ENCODE measurements at places on chromosomes 11 and 22.
A peak's percentile ranks its signal among the peaks of the same experiment; 100 is the strongest.

- peak; percentile 38 for DNase-seq
Observed at GRCh38 chr11:87437844-87438223, 400.1 kb downstream of the TMEM135 start.

DNA sequence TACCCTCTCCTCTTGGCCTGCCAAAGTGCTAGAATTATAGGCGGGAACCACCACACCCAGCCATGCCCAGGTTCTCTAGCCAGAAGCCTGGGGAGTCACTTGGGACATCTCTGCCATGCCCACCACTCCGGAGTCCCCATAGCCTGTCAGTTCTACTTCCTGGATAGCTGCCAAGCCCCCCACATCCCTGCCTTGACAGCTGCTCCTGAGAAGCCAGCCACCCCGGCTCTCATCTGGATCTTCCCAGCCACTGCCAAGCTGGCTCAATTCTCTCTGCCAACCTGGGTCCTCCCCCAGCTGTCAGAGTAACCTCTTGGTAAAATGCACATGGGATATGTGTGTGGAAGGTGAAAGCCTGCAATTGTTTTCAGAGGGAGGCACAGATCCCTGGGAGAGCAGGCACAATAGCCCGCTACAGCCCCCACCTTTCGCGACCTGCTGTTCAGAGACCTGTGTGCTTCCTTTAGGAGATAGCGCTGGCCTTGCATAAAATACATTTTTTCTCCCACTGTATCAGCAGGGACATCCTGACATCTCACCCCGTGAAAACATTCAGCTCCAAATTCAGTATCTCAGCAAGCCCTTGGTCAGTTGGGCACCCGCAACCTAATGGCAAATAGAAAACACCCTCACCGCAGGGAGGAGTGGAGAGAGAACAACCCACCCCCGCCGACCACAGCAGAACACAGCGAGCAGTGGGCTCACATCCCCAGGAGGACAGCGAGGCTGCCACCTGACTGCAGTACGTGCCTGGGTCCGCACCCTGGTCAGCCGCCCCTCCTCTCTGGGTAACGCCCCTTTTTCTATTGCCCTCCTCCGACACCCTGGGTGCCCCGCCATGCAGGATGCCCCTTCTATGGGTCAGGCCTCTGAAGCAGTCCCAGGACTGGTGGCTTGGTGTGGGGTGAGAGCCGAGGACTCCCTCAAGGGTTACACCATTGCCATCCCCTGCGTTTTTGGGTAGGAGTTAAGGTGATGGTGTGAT lies 1342.2 kb downstream of the BRD1 start:
- no peak for DNase-seq

- DNase-seq, result no peak
Observed at GRCh38 chr11:64892838-64893193, 14.4 kb upstream of the EHD1 start.

- DNase-seq, result no peak
Observed at GRCh38 chr11:110147962-110148709, 54.9 kb downstream of the ZC3H12C start.

- DNase-seq, result no peak
Observed at GRCh38 chr11:46100670-46101069, 20.6 kb downstream of the PHF21A start.

DNA sequence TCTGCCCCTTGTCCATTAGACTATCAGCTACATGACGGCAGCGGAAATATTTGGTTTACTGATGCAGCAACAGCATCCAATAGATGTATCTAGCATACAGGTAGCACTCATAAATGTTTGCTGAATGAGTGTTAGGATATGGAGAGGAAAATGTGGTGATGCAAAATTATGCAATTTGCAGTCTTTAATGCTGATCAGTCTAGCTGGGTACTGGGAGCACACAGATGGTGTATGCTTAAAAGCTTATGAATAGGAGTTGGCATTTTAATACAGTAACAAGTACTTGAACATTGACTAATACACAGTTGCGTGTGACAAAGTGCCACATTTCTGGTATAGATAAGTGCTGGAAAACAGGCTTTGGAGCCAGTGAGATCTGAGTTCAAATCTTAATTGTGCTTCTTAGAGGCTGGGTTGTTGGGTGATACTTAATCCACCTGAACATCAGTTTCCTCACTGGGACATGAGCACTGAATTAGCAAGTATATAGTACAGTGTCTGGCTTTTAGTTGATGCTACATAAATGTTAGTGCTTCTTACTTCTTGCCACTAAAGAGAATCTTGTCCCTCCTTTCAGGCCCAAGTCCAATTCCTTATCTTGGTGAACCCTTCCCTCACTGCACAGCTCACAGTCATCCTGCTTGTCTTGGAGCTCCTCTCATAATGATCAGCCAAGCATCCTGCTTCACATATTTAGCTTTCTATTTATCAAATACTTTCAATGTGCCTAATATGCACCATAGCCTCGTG lies 99.6 kb downstream of the TIMP3 start:
- no peak for DNase-seq

GRCh38 chr22:24189249-24190158 lies 8.2 kb downstream of the SUSD2 start:
- DNase-seq, result peak; percentile 53

DNA sequence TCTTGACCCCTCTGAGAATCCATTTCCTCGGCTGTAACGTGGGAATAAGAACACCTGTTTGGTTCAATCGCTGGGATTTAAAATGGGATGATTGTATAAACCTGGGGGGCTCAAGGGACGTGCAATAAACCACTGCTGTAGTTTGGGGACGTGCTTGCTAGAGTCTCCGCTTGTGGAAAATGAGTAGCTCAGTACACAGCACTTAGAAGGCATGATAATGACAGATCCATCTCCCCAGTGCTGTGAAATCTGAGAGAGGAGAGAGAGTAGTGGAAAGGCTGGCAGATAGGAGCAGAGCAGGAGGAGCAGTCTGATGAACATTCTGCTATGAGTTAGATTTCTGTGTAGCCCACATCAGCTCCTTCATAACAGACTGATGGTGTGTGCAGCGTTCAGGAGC lies 256.5 kb downstream of the MN1 start:
- DNase-seq, result no peak

- no peak for DNase-seq
Observed at GRCh38 chr22:48353116-48353947, 1474.3 kb downstream of the BRD1 start.

- no peak for DNase-seq
Observed at GRCh38 chr11:64007160-64007628, 21.0 kb downstream of the OTUB1 start.

GRCh38 chr22:47793304-47794101 lies 1031.1 kb downstream of the TBC1D22A start:
- DNase-seq, result no peak

DNA sequence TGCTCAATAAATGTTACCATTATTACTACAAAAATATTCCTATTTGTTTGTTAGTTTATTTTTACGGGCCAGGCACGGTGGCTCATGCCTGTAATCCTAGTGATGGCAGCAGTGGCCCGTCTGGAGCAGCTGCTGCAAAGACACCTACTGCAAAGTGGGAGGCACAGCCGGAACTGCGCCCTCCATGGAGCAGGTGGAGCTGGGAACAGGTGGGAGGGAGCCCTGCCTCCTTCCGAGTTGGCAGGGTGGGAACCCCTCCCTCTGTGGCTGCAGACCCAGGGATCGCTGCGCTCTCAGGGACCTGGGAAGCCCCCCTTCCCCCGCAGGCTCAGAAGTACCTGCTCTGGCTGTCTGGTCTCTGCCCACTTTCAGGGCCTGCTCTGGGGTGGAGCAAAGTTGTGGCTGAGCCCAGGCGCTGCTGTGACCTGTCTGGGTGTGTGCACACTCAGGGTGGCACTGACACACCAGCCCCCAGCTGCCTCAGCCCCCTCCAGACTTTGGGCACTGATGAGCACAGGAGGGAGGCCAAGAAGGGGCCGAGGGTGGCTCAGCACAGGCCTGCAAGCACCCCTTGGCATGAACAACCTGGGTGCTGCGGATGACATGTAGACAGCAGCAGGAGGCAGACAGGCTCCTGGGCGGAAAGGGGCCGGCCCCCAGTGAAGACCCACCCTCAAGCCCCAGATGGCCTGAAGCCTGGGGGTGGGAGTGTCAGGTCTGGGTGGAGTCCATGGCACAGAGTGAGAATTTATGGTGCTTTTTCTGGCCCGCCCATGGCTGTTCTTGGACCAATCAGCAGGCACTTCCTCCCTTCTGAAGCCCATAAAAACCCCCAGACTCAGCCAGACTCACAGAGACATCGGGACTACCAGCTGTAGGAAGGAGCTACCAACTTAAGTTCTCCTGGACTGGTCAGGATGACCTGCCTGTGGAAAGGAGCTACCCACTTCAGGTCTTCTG lies 103.7 kb upstream of the CLMP start:
- DNase-seq, result no peak

GRCh38 chr22:45190202-45190872 lies 26.6 kb downstream of the NUP50 start:
- no peak for DNase-seq

- no peak for DNase-seq
Observed at GRCh38 chr11:10632483-10632882, 61.1 kb downstream of the IRAG1 start.

- no peak for DNase-seq
Observed at GRCh38 chr22:39206491-39206890, 38.3 kb downstream of the PDGFB start.

GRCh38 chr11:69915501-69916250 lies 96.5 kb upstream of the FGF3 start:
- DNase-seq, result no peak

DNA sequence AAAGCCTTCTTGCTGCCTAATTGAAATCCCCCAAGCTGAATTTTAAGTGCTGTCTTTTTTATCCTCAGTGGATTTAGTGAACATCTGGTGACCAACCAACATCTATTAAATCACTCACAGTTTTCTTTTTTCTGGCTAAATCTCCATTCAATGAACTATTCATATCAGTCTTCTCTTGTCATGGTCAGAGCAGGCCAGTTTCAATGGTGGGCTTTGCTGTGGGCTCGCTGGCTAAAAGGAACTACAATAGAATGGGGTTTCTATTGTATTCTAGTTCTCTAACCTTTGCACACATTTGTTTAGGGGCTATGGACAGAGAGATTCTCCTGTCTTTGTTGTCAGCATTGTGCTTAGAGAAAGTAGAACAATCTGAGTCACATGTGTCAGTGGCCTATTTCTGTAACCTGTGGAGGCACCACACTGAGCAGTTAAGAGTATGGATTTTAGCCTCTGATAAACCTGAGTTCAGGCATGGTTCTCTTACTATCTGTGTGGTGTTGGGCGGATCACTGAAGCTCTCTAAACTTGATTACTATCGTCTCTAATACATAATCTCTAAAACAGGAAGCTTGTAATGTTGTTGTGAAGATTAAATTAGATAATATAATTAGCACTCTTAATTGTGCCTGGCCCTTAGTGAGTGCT lies 94.2 kb upstream of the CADM1 start:
- DNase-seq, result no peak

- no peak for DNase-seq
Observed at GRCh38 chr11:26149585-26149984, 182.3 kb upstream of the ANO3 start.

DNA sequence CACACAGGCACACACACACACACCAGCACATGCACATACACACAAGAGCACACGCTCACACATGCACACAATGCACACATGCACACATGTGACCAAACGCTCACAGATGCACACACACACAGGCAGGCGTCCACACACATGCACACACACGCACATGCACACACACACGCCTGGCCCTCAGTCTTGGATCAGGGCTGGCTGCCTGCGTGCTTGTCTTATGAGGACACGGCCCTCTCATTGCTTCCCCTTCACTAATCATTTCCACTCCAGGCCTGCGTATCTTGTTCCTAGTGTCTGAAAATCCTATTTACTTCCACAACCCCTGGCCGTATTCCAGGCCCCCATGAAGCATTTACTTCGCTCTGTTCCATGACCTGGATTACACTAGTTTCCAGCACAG lies 740.5 kb downstream of the BRD1 start:
- DNase-seq, result no peak

Measured in keratinocyte (primary cell).